ENCODE measurements at places on chromosomes 6 and 20. TPM values are rescaled to one million over a fixed set of nuclear protein-coding genes. Genes with fewer than 3 reads are reported as not detected.
A peak's percentile ranks its signal among the peaks of the same experiment; 100 is the strongest.

GRCh38 chr6:138923561-138923960, 64.5 kb downstream of the REPS1 start:
- DNase-seq = no peak

DNA sequence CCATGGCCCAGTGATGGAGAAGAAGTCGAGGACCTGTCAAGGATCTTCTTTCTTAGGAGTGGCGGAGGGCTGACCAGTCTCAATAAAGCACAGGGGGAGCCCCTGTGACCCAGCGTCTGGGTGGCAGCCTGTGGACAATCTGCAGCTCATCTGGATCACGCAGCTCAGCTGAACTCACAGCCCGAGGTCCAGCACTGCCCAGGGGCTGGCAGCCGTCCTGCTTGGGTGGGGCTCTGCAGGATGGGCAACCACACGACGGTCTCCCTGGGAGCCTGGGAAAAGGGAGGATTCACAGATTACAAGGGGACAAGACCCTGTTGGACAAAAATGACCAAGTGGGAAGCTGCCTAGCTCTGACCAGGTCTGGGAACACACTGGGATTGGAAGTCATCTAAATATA, 110.8 kb downstream of the MYLK4 start:
- no peak for DNase-seq

GRCh38 chr6:72955666-72956065, 269.6 kb downstream of the KHDC1L start:
- no peak for DNase-seq

GRCh38 chr6:167720456-167721285, 106.0 kb upstream of the AFDN start:
- no peak for DNase-seq

- no peak for DNase-seq
Observed at GRCh38 chr20:62832212-62832922, 15.5 kb downstream of the COL9A3 start.

GRCh38 chr6:148986608-148987007, 239.8 kb downstream of the UST start:
- no peak for DNase-seq

DNA sequence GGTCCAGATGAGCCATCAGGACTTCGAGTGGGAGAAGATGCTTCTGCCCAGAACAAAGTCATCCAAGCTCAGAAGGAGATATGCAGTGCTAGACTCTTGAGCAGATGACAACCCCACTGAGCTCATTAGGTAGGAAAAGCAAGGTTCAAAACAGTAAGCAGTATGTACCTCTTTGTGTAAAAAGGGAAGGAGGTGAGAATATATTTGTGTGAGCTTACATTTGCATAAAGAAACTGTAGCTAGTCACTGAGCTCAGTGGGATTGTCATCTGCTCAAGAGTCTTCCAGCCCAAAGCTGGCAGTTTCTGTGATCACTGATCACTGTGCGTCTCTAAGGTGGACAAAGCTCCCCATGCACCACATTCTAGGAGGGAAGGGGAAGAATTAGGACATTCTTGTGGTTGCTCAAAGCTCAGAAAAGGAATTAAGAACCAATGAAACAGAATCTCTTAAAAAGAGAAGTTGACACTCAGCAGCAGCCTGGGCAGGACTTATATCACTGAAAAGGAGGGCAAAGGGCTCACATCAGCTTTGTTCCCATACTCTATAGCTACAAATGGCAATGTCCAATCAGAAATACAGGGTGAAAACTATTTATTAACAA, 90.0 kb upstream of the MAFB start:
- DNase-seq = no peak

GRCh38 chr20:51469578-51470498, 72.7 kb downstream of the NFATC2 start:
- no peak for DNase-seq

- DNase-seq = no peak
Observed at GRCh38 chr6:81130061-81130460, 622.4 kb downstream of the TENT5A start.

GRCh38 chr20:62066339-62066982, 780 bp upstream of the TAF4 start:
- peak; percentile 60 for DNase-seq

GRCh38 chr20:38073307-38074071, 39.9 kb downstream of the RPRD1B start:
- DNase-seq = peak; percentile 22

DNA sequence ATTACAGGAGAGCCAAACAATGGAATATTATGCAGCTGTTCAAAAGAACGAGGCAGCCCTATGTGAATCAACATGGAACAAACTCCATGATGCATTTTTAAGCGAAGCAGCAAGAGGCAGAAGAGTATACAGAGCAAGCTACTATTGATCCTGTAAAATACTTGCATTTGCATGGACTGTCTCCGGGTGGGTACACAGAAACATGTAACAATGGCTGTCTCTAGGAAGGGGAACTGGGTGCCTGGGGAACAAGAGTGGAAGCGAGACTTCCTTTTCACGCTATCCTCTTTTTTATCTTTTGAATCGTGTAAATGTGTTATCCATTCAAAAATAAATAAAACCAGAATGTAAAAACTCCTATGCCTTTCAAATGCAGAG, 93.3 kb upstream of the SIRPA start:
- DNase-seq = no peak

The TRIM10 gene
- 0.38 TPM for total RNA-seq

The GSTA3 gene
- total RNA-seq = not detected

The SLC2A10 gene
- not detected for total RNA-seq

The PAK5 gene
- not detected for total RNA-seq
